Fibroblast of the aortic adventitia (primary cell): ENCODE measurements at places on chromosomes 2 and 18. TPM values are rescaled to one million over a fixed set of nuclear protein-coding genes. Genes with fewer than 3 reads are reported as not detected.

Gene CYTIP
- total RNA-seq: 0.82 and 1.4 TPM in 2 replicates

Gene DSC3
- 0.09 and 12.1 TPM in 2 replicates for total RNA-seq

Gene DTNA
- total RNA-seq: 22.0 and 34.3 TPM in 2 replicates

Gene PIKFYVE
- 39.2 and 45.8 TPM in 2 replicates for total RNA-seq

Gene MAB21L4
- total RNA-seq: not detected in 2 replicates

Gene RUFY4
- not detected in 2 replicates for total RNA-seq

Gene PSTPIP2
- total RNA-seq: 2.0 and 6.4 TPM in 2 replicates

Gene ELAC1
- total RNA-seq: 8.3 and 12.5 TPM in 2 replicates

Gene AFF3
- total RNA-seq: 4.2 TPM in 1 of 2 replicates, not detected in the other

Gene ASAP2
- 37.1 and 76.4 TPM in 2 replicates for total RNA-seq

Gene CCDC141
- total RNA-seq: 1.8 and 2.7 TPM in 2 replicates

Gene SEMA4C
- total RNA-seq: 15.4 and 20.4 TPM in 2 replicates

Gene RAB17
- total RNA-seq: 0.54 and 3.5 TPM in 2 replicates

Gene HOXD4
- 1.1 TPM in 1 of 2 replicates, not detected in the other for total RNA-seq

Gene CCL20
- total RNA-seq: not detected in 2 replicates
